ENCODE measurements at places on chromosomes 7 and 10.

DNA sequence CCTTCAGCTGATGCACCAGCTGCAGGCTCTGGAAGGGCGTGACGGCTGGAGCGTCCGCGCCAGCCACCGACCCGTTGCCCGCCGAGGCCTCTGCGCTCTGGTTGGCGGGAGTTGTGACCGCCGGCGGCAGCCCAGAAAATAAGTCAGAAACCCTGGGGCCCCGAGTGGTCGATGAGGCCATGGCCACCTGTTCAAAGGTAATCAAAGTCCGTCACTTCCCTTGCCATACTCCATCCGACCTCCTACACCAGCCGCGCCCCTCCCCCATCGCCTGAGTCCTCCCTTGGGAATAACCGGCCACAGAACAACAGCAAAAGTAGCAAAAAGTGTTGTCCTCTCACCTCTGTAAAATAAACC lies 406 bp downstream of the PRLHR start:
- no peak for DNase-seq

DNA sequence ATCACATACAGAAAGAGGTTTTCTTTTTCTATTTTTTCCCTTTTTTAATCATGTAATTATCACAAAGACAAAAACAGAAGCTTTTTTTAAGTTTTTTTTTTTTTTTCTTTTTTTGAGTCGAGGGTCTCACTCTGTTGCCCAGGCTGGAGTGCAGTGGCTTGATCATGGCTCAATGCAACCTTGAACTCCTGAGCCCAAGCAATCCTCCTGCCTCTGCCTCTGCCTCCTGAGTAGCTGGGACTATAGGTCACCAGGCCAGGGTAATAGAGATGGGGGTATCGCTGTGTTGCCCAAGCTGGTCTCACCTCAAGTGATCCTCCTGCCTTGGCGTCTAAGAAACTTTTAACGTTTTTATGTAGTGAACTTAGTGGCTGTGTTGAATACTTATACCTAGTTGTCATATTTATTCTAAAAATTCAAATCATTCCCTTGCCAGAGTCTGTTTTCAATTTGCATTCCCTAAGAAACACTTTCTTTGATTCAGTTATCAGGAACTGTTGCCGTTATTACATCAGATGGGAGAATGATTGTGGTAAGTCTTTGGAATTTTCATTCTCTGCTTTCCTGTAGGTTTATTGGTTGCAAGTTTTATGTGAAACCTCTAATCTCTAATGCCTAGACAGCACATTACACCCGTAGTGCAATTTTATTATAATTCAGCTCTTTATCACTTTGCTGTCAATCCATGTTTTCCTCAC lies 1.3 kb downstream of the LSM8 start:
- DNase-seq, result peak; percentile 45

DNA sequence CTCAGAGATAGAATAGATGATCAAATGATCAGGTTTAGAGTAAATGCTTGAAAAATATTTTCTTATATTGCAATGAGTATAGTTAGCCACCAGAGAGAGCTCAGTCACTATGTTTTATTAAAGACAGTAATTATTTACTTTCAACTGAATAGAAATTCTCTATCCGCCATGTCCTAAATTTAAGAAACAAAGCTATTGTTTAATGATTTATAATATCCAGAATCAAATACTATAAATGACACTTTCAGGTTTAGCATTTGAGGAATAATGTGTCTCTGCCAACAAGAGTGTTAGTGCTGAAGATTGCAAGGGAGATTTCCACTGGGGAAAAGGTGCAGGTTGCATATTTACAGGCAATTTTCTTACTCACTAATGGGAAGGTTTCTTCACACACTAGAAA lies 184.7 kb downstream of the DGKB start:
- DNase-seq, result peak; percentile 40

DNA sequence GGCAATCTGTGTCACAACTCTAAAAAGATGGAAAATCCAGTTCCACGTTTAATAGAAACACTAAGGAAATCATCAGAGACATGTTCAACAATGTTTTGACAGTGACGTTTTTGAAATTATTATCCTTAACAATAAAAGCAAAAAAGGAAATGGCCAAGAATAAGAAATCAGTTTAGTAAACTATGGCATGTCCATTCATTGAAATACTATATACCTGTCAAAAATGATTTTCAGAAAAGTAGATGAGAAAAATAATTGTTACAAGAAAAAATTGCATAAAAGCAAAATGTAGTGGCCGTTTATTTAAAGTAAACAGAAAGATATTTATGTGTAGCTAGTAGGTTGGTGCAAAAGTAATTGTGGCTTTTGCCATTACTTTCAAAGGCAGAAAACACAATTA lies 345.4 kb upstream of the NPSR1 start:
- no peak for DNase-seq

GRCh38 chr10:126654579-126654978 lies 15.9 kb downstream of the C10orf90 start:
- DNase-seq, result no peak

Data from fibroblast of mammary gland (primary cell).